Fibroblast of villous mesenchyme (primary cell): ENCODE measurements at places on chromosomes 7 and 10. TPM values are rescaled to one million over a fixed set of nuclear protein-coding genes. Genes with fewer than 3 reads are reported as not detected.

The ZNF212 gene
- total RNA-seq, result 5.8 and 6.5 TPM in 2 replicates

DNA sequence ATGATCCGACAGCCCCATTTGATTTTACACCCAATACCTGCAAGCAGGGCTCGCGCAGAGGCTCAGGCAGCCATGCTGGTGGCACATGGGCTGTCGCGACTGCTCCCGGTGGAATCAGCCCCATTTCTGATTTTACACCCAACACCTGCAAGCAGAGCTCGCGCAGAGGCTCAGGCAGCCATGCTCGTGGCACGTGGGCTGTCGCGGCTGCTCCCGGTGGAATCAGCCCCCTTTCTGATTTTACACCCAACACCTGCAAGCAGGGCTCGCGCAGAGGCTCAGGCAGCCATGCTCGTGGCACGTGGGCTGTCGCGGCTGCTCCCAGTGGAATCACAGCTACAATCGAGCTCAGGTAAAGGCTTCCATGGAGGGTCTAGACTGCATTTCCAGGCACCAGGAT is 244.1 kb downstream of the PTPRN2 start:
- no peak for DNase-seq

The ELN gene
- total RNA-seq, result under 0.01 and 0.64 TPM in 2 replicates

The TAC1 gene
- total RNA-seq, result not detected in 2 replicates

- DNase-seq, result peak; percentile 18
Observed at GRCh38 chr7:128076796-128077271, 45.6 kb upstream of the LRRC4 start.

GRCh38 chr7:85095366-85095765 is 91.5 kb downstream of the SEMA3D start:
- DNase-seq, result no peak

- no peak for DNase-seq
Observed at GRCh38 chr10:51700228-51700817, 928 bp upstream of the CSTF2T start.

The ZNF735 gene
- total RNA-seq, result not detected in 2 replicates

The AKR1C8 gene
- total RNA-seq, result not detected in 2 replicates

DNA sequence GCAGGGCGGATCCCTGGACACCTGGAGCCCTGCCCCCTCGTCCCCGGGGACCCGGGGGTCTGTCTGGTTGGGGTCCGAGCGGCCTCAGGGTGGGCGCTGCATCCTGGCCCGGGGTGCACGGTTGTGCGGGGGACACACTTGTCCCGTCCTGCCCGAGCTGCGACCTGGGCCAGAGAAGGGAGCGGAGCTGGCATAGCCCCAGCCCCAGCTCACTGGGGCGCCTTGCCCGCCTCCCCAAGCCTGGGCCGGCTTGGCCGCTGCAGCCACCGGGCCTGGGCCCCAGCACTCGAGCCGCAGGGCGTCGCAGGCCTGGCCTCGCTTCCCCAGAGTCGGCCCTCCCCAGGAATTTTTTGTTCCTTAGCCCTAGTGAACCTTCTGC is 54.5 kb downstream of the GLRX3 start:
- no peak for DNase-seq

GRCh38 chr10:101111547-101111946 is 19.6 kb upstream of the TLX1 start:
- DNase-seq, result no peak

The KCND2 gene
- total RNA-seq, result 16.1 and 17.3 TPM in 2 replicates

DNA sequence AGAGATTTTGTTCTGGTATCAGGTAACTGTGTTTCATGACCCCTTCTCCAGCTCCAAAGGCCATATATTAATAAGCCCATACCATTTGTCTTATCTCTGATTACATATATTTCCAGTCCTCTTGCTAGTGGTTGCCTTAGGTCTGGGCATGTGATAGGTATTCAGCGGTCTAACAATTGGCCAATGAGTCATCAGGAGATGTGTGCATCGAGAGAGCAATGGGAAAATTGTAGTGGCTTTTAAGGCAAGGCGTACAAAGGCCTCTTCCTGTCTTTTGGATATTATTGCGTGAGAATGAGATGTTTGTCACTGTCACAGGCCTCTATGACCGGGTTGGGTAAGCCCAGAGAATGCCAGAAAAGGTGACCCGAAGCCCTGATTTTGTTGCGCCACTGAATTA is 38.6 kb upstream of the SFRP5 start:
- no peak for DNase-seq

The C7orf57 gene
- under 0.01 and 0.43 TPM in 2 replicates for total RNA-seq

The PDE6C gene
- not detected in 2 replicates for total RNA-seq

- DNase-seq, result no peak
Observed at GRCh38 chr7:156604836-156605695, 35.5 kb upstream of the RNF32 start.

GRCh38 chr7:37109843-37110242 is 338.8 kb downstream of the ELMO1 start:
- DNase-seq, result peak; percentile 56

GRCh38 chr10:8852546-8852945 is 798.1 kb downstream of the GATA3 start:
- DNase-seq, result no peak

GRCh38 chr7:29335188-29336083 is 140.9 kb downstream of the CHN2 start:
- DNase-seq, result no peak

- DNase-seq, result peak; percentile 63
Observed at GRCh38 chr10:22988581-22989360, 60.9 kb downstream of the ARMC3 start.

The SPDYE5 gene
- not detected in 2 replicates for total RNA-seq

The PARP12 gene
- 25.4 and 27.2 TPM in 2 replicates for total RNA-seq

DNA sequence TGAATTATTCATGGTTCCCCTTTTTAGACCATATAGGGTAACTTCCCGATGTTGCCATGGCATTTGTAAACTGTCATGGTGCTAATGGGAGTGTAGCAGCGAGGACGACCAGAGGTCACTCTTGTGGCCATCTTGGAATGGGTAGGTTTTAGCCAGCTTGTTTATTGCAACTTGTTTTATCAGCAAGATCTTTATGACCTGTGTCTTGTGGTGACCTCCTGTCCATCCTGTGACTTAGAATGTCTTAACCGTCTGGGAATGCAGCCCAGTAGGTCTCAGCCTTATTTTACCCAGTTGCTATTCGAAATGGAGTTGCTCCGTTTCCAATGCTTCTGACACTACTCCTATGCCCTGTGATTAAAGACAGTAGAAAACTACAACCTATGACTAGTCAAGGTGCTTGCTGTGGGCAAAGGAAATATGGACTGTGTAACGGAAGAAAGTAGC is 18.8 kb upstream of the PAXIP1 start:
- no peak for DNase-seq

DNA sequence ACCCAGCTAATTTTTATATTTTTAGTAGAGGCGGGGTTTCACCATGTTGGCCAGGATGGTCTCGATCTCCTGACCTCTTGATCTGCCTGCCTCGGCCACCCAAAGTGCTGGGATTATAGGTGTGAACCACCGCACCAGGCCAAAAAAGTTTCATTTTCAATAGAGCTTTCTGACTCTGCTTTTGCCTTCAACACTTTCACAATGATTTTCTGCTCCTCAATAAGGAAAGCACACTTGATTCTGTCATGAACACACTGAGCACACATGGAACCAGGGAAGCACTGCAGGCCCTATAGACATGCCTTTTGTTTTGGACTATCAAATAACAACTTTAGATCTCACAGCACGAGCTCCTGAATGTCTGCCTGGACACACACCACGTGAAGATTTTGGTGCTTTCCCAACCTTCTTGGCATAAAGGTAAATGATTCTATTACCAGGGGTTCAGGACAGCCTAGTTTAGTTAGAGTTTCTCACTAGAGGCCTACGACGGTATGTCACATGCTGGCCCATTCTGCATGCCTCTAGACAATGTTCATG is 8.0 kb downstream of the RRP12 start:
- no peak for DNase-seq

DNA sequence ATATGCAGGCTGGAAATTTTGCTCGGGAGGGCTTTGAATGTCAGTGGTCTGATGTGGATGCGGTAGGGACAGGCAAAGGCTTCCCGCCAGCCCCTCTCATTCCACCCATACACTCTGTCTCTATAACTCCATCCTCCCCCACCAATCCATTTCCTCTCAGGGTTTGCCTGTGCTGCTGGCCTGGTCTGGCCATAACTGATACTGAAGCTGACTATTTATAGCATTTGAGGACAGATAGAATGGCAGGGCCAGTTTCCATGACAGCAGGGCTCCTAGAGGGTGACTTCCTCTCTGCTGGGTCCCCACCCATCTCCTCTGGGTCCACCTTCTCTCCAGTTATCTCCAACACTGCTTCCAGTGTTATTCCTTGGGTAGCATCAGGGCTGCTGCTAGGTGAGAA is 6.6 kb upstream of the PDLIM1 start:
- no peak for DNase-seq

The CDK1 gene
- total RNA-seq, result 20.0 and 49.2 TPM in 2 replicates

GRCh38 chr10:98384531-98385133 is 30.4 kb downstream of the PYROXD2 start:
- DNase-seq, result no peak

The GPR37 gene
- 5.6 and 8.7 TPM in 2 replicates for total RNA-seq

- DNase-seq, result no peak
Observed at GRCh38 chr10:12502526-12503274, 153.4 kb downstream of the CAMK1D start.

DNA sequence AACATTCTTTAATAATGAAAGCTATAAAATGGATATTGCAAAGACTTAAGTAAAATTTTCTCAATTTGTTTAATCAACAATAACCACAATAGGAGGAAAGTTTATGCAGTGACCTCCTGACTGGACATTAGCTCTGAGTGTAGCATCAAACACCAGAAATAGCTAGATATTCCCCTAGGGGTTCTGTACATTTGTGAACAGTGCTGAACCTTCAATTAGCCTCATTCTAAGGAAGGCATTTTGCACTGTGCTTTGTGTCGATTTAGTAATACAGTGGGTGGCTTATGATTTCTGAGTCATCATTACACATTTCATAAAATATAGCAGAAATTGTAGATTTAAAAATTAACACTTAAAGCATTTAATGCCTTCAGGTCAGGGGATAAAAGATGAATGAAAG is 367.3 kb upstream of the PCDH15 start:
- no peak for DNase-seq

The TMEM273 gene
- total RNA-seq, result not detected in 2 replicates

GRCh38 chr10:12194752-12195271 is 879 bp downstream of the NUDT5 start:
- peak; percentile 63 for DNase-seq

The MKX gene
- total RNA-seq, result 5.8 and 6.9 TPM in 2 replicates

The PVRIG gene
- total RNA-seq, result not detected in 2 replicates

DNA sequence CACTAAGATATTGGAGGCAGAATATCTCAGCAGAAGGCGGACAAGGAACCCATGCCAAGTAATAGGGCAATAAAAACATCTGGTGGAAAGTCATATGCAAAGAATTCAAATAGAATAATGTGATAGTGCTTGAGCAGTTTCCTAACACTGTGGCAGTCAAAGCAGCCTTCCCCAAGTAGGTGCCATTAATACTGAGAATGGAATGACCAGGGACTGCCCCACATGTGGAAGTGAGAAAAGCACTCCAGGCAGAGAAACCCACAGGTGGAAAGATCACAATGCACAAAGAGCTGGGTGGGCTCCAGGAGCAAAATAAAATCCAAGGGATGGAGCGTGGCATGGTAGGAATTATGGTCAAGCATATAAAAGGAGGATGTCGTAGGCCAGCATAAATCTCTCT is 64.4 kb upstream of the NME8 start:
- no peak for DNase-seq

DNA sequence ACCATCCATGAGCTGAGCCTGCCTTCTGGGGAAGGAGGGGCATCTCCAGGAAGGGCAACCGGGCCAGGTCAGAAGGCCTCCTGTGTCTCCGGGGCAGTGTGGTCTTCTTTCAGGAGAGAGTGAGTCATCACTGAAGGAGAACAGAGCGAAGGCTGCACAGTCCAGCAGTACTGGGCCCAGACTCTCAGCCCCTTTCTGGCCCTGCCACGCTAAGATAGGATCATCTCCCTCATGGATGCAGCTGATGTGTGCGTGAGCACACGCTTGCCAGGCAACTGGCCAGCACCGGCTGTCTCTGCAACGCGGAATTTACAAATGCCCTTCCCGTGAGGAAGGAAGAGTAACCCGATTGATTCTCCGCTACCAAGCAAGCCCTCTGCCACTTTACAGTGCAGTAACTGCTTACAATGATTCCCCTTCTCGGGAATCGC is 328.2 kb downstream of the TNS3 start:
- DNase-seq, result peak; percentile 82

The PNLIP gene
- not detected in 2 replicates for total RNA-seq

- peak; percentile 63 for DNase-seq
Observed at GRCh38 chr10:43407148-43407575, 1.8 kb downstream of the HNRNPF start.

DNA sequence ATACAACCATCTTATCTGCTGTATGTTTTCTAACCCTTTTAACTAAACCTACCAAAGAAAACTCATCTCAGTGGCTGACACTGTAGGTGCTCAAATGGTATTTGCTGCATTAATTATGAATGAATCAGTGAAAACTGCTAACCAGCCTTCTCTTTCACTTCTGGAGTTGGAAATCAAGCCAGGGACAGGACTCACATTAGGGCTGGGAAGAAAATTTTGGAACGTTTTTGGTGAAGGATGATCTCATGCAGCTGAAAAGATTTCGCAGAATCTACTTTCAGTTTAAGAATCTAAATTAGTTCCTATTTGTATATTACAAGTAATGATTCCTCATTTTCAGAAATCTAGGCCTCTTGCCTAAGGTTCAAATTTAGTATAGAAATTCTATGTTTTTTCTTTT is 12.9 kb downstream of the MTPN start:
- peak; percentile 33 for DNase-seq

GRCh38 chr10:101569622-101570427 is 18.2 kb downstream of the POLL start:
- DNase-seq, result peak; percentile 57

DNA sequence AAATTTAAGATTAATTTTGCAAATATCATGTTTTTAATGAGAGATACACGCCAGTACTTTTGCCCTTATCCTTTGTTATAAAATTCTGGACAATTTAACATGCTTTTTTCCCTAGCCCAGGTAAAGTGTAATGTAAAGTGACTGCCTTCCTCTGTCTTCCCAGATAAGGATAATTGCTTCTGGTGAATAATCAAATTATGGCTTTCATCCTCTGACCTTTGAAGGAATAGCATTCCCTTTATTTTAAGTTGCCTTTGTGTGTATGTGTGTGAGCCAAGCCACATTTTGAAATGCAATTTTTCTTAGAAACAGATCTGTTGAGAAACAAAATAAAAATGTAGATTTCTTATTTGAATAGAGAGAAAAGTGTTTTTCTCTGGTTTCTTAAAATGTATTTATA is 107.5 kb downstream of the ADAM22 start:
- DNase-seq, result no peak

The ASIC3 gene
- under 0.01 and 0.32 TPM in 2 replicates for total RNA-seq

- no peak for DNase-seq
Observed at GRCh38 chr7:83872501-83872900, 223.6 kb upstream of the SEMA3E start.
